HCT116 (cell line): ENCODE measurements at places on chromosomes 7 and 10. TPM values are rescaled to one million over a fixed set of nuclear protein-coding genes. Genes with fewer than 3 reads are reported as not detected.

Gene NPSR1
- not detected for total RNA-seq

Gene ZNF138
- 10.1 TPM for total RNA-seq

Gene SSMEM1
- total RNA-seq = not detected

- no peak for DNase-seq
Measured at GRCh38 chr7:39356172-39356925, 209.9 kb upstream of the YAE1 start.

GRCh38 chr7:101245147-101245668 is 327 bp upstream of the FIS1 start:
- DNase-seq = no peak

GRCh38 chr10:79316671-79317431 is 30.4 kb upstream of the PPIF start:
- no peak for DNase-seq

DNA sequence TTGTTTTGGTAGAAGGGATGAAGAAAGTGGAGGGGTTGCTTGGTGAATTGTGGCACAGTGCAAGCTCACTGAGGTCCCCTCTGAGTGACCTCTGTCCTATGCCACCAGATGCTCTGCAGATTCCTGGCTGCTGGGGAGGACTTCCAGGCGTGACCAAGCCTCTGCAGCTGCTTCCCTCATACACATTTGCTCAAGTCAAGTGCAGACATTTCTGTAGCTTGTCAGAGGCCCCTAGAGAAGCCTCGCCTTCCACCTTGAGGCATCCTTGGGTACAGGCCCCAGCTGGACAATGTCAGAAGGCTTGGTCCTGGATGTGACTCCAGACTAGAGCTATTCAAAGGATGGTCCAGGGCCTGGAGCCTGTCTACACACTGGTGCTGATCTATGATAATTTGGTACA is 464.2 kb downstream of the PLXNA4 start:
- no peak for DNase-seq
